AG10803 (cell line): ENCODE measurements at places on chromosomes 3 and 15.

DNA sequence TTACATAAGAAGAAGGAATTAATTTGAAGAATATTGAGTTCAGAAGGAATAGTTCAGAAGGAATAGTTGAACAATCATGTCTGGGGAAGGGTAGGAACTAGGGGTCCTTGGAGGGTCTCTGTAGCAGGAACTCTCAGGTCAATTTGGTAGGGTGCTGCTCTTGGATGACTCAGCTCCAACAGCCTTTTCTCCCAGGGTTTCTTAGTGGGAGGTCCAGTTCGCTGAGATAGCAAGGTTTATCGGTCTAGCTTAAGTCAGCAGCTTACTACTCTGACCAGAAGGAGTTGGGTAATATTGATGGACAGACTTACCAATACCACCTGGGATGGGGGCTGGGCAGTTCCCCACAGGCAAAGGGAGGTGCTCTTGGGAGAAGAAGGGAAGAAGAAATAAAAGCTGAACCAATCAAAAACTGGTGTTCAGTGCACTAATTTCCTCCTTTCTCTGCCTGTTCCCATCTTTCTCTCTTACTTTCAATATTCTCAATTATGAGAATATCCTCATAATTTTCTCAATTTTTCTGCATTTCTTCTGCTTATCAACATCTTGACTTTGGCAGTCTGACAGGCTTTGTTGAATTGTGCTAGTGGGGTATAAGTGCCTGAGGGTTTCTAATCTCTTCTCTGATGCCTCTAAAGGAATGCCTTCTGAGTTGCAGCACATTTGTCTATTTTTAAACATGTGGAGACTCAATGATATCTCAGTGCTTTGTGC lies 14.4 kb upstream of the MITF start:
- no peak for DNase-seq

- peak; percentile 77 for DNase-seq
Measured at GRCh38 chr15:72722071-72722696, 36.2 kb downstream of the BBS4 start.

DNA sequence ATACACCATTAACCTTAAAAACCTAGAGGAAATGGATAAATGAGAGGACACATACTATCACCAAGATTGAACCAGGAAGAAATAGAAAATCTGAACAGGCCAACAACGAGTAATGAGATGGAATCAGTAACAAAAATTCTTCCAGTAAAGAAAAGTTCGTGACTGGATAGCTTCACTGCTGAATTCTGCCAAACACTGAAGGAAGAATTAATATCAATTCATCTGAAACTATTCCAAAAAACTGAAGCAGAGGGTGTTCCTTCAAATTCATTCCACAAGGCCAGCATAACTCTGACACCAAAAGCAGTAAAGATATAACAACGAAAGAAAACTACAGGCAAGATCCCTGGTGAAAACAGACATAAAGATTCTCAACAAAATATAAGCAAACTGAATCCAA lies 195.8 kb upstream of the GPR149 start:
- no peak for DNase-seq

DNA sequence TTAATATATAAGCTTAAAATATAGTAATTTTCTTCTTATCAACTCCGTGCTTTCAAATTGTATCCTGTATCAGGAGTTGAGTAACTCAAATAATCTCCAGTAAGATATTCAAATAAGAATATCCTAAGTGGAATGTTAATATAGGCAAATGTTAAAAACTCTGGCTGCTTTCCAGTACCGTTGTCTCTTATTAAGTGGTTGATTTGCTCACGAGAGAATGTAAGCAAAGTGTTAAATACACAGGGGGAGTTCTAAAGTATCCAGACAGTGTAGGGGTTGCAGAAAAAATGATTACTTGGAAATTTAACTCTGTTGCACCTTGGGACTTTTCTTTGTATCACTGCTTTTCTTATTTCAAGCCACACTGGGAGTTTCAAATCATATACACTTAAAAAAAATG lies 478.9 kb upstream of the TBL1XR1 start:
- DNase-seq, result no peak

- no peak for DNase-seq
Measured at GRCh38 chr3:12232785-12233300, 56.0 kb upstream of the PPARG start.

DNA sequence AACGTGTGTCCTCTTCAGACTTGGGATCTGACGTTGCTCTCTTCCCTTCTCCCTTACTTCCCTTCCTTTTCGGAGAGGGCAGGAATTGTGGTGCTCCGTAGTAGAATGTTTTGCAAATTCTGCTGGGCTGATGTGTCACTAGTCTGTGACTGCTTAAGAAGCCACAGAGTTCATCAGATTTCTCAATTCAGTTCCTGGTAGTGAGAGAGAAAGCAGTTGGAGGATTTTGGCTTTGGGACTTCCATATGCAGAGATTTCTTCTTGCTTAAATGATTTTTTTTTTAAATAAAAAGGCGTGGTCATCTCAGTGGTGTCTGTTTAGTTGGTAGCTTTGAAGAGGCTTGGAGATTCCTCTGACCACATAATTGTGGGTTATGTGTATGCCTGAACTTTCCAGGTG lies 10.1 kb downstream of the CEMIP start:
- DNase-seq, result peak; percentile 86

- no peak for DNase-seq
Measured at GRCh38 chr3:132117642-132118041, 82.8 kb upstream of the CPNE4 start.

GRCh38 chr15:72365844-72366243 lies 10.0 kb downstream of the HEXA start:
- DNase-seq, result no peak

DNA sequence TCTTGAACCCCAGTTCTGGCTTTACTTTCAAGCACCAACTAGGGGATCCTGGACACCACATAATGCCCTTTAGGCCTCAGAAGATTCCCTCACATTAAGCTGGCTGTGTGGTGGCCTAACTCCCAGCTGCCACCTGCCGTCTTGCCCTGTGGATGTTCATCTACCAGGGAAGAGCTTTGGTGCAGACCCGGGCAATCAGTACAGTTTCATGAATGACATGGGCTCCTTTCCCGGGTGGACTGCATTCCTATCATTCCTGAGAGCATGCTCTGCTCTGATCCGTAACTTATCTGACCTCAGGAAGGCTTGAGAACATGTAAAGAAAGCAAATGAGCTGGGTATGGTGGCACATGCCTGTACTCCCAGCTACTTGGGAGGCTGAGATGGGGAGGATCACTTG lies 50.0 kb upstream of the GSK3B start:
- DNase-seq, result peak; percentile 77

- no peak for DNase-seq
Measured at GRCh38 chr3:113232342-113232741, 21.0 kb downstream of the BOC start.

DNA sequence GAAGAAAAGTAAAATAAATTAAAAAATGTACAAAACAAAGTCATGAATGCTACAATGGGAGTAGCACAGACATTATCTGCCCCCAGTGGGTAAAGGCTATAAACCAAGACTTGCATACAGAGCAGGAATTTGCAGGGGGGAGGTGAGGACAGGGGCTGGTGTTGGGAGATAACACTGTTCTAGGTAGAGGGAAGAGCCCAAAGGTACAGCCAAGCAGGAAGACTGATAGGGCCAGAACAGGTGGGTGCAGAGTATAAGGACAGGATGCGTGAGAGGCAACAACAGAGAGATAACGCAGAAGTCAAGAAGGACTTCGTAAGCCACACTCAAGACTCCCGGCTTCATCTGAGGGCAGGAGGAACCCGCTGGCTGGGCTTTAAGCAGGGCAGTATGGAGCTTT lies 146.5 kb downstream of the CTNNB1 start:
- no peak for DNase-seq

DNA sequence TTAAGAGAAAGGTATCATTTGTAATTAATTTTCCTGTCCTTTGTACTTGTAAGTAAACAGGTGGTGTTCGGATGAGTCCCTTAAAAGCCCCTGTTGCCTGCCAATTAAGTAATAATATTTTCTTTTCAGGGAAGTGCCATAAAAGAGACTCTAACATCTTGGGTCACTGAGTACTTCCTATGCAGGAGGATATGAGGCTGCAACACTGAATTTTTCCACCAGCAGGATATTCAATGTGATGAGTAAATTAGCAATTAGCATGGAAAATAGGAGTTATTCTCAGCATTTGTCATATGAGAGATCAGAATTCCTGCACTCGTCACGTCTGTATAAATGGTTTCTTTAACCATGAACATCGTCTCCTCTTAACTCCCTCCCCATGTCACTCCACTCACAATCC lies 45.4 kb downstream of the WWTR1 start:
- no peak for DNase-seq

DNA sequence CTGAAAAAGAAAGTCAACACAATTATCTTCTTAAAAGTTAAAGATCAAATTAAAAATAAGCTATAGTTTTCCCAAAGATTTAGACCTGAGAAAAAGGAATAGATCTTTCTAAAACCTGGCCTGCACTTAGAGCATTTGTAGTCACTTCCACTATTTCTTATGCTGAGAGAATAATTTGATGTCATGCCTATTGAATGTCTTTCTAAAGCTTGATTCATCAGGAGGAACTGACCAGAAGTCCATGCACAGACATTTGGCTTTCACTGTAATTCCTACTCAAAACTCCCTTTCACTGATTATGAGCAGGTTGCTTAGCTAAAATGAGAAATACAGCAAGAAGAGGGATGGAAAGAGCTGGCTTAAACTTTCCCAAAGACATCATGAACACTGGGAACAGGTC lies 4.3 kb downstream of the GREM1 start:
- no peak for DNase-seq

DNA sequence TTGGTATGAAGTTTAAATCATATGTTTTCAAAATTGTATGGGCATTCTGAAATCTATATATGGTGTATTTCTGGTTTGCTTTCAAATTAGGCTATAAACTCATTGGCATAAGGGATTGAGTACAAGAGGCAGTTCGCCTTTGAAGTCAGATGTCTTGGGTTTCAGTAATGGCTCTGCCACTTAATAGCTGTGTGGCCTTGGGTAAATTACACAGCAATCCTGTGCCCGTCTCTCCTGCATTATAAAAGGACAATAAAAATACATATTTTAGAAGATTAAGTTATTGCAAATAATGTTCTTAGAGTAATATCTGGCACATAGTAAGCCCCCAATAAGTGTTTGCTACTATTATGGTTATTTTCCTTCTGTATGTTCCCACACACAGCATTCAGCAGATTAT lies 20.4 kb upstream of the STRIT1 start:
- no peak for DNase-seq

GRCh38 chr3:163779396-163780344 lies 1298.6 kb downstream of the SI start:
- no peak for DNase-seq

DNA sequence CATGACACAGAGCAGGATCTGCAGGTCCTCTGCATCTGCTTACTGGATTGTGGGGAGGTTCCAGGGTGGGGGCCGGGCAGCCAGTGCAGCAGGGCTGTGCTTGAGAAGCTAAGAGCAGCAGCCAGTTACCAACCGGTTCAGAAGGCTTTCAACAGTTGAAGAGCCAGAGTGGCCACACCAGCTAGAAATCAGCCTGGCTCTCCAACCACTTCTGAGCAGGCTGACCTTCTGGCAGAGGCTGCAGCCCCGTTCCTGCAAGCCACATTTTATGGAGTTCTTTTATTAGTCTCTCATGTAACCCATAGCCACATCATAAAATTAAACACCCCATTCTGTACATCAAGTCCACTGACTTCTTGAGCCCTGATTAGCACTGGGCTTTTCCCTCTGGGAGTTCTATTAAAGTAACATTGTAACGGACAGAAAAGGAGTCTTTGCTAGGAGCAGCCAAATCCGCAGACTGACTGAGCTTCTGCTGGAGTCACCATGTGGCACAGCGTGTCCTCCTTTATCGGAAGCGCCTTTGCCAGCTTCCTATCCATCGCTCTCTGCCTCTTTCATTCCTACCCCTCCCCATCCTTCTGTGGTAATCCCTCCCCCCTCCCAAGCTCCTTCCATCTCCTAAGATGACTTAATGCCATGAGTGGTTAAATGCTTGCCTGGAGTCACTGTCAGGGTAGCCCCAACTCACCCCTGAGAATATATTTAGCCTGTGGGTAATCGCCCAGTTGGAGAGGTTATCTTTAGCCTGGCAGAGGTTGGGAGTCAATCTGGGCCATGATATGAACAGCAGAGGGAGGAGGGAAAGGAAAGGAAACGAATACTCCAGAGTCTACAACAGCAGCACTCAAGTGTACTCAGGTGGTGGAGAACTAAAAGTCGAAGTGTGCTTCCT lies 138.5 kb upstream of the HES1 start:
- peak; percentile 39 for DNase-seq

DNA sequence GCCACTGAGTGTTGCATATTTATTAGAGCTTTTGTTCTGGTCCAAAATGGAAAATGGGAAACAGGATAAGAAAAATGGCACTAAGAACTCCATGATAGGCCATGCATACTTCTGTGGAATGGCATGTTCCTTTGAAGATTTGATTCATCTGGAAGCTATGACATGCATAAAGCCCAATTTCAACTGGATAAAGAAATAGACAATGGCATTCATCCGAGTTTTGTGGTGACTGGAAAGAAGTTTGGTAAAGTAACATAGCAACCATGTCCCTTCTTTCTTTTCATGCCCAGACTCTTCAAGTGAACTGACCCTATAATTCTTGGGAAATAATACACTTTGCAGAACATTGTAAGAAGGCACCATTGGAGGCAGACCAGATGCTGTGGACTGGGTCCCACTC lies 368.4 kb upstream of the IL12A start:
- DNase-seq, result peak; percentile 74
